ENCODE measurements at places on chromosomes 4 and X. TPM values are rescaled to one million over a fixed set of nuclear protein-coding genes. Genes with fewer than 3 reads are reported as not detected.

Gene TMSB15C
- polyA plus RNA-seq: not detected

Gene C4orf50
- polyA plus RNA-seq: not detected

Gene LRAT
- not detected for polyA plus RNA-seq

Gene ZNF280C
- polyA plus RNA-seq: 3.1 TPM

GRCh38 chrX:1386338-1387127 is 5.4 kb downstream of the SLC25A6 start:
- DNase-seq: no peak

DNA sequence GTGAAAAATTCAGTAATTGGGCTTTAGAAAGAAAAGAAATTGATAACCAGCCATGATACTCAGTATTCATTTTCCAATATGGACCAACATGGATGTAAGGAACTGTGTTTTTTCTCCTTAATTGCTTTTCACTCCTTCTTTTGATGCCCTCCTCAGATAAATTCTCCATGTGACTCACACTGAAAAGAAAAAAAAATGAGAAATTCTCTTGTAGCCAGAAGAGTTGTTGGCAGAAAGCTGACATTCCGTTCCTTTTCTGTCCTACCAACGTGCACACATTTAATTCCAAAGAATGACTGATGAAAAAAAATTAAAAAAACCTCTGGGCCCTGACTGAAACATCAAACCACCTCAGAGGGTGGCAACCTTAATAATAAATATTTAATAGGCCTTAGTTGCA is 153.1 kb downstream of the AMELX start:
- no peak for DNase-seq

DNA sequence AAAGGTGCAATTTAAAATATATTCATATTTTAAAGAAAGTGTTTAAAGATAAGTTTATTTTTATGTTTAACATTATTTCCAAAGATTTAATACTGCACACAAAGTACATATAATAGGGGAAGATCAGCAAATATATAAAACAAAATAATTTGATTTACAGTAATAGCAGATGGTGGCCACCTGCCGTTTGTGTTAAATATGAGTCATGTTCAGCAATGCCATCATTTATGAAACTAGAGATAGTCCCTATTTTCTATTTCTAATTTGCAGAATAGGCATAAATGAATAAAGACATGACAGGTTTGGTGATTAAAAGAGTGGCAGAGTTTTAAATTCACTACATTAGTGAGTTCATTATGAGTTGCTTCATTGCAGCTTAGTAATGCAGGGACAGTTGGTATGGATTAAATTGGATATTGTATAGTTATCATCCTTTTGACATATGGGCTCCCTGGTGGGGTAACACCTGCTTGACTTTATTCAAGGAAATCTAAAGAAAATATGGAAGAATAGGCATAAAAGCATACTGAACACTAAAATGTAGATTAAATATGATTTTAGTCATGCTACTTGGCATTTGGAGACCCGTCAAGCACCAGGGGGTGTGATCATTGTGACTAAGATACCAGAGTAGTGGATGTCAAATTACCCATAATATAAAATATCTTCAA is 78.8 kb upstream of the BANK1 start:
- no peak for DNase-seq

DNA sequence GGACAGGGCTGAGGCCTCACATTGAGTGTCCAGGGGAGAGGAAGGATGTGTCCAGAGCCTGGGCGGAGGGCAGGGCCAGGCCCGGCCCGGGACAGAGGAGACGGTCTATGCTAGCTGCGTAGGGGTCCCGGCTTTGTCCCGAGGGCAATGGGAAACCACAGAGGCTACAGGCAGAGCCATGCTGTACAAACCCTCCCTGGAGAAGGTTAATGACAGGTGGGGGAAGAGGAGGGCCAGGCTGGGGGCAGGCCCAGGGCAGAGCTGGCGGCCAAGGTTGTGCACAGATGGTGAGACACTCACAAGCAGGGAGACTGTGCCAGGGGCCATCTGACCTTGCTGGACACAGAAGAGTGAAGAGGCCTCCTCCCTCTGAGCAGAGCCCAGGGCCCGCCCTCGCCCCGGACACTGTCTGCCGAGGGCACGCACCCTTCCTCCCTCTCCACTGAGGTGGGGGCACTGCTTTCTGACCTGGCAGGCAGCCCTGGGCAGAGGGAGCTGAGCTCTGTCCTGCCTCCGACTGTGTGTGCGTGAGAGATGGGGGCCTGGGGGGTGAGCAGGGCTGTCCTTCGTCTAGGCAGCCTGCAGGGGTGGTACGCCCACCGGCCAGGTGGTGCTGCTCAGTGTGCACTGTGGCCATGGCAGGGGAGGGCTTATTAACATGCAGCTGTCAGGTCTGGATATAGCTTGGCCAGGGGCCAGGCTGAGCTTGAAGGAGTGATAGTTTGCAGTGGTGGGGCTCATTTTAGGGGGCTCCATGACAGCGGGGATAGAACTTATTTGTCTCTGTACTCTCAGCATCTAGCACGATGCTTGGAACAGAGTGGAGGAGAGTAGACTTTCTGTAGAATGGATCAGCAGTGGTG is 75.7 kb upstream of the LRPAP1 start:
- no peak for DNase-seq

GRCh38 chrX:68842351-68842750 is 13.5 kb downstream of the EFNB1 start:
- no peak for DNase-seq

- no peak for DNase-seq
Observed at GRCh38 chr4:5813882-5814255, 79.0 kb downstream of the CRMP1 start.

- DNase-seq: no peak
Observed at GRCh38 chrX:78822157-78822690, 74.7 kb downstream of the LPAR4 start.

DNA sequence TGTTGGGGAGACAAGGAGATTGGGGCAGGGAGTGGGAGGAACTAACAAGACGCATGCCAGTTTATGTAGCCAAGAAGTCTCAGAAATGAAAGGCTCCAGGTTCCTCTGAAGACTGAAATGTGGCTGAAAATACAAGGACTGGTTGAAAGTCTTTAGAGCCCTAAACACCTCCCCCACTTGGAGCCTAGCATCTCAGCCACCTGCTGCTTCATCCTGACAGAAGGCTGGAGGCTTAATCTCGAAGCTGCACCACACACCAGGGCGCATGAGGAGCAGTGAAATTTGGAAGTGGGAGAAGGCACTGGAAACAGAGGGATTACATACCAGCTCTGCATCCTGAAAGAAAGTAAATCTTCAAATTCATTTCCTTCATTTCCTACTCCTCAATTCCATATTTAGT is 160.7 kb upstream of the FTHL17 start:
- DNase-seq: no peak

- no peak for DNase-seq
Observed at GRCh38 chrX:40021647-40022046, 76.1 kb downstream of the BCOR start.

DNA sequence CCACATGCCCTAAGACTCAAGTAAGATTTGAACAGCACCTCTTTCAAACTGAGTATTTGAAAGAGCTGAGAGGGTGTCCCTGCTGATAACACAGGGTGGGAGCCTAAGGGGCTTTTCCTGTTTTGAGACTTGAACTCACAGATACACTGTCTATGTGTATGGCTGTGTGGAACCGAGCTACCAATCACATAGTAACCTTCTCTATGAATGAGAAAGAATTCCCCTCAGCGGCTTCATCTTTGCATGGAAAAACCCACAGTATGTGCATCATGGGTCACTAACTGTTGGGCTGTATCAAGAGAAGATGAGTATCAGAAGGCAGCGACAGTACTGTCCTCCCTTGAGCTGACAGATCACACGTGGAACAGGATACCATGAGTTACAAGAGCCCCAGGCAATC is 336.3 kb downstream of the AFF2 start:
- no peak for DNase-seq

DNA sequence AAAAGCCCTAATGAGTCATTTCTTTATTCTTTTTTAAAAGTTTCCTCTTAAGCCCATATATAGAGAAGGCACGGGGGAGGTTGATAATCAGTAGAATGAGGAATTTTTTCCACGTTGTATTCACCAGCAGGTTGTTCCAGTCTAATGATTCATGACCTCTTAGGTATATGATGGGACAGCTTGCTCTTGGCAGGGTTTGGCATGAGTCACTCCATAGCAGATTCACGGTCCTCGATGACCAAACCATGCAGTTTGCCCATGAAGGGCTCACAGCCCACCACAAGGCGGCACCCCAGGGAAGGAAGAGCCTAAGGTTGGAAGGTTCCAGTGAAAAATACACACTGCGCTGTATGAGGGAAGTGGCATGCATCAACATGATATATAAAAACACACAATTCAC is 623.8 kb upstream of the DIPK2B start:
- DNase-seq: no peak

DNA sequence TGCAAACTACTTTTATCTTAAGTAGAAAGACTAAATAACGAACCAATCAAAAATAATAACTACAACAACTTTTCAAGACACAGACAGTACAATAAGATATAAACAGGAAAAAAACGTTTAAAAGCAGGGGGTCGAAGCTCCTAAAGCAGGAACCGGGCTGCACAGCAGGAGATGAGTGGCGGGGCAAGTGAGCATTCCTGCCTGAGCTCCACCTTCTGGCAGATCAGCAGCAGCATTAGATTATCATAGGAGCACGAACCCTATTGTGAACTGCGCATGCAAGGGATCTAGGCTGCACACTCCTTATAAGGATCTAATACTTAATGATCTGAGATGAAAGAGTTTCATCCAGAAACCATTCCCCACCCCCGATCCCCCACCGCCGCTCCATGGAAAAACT is 146.2 kb downstream of the TEX11 start:
- no peak for DNase-seq

GRCh38 chrX:23752740-23753415 is 9.8 kb upstream of the ACOT9 start:
- no peak for DNase-seq

GRCh38 chrX:104113222-104113965 is 1.1 kb downstream of the ZCCHC18 start:
- DNase-seq: peak; percentile 38

GRCh38 chr4:11701966-11702725 is 273.5 kb upstream of the HS3ST1 start:
- no peak for DNase-seq

DNA sequence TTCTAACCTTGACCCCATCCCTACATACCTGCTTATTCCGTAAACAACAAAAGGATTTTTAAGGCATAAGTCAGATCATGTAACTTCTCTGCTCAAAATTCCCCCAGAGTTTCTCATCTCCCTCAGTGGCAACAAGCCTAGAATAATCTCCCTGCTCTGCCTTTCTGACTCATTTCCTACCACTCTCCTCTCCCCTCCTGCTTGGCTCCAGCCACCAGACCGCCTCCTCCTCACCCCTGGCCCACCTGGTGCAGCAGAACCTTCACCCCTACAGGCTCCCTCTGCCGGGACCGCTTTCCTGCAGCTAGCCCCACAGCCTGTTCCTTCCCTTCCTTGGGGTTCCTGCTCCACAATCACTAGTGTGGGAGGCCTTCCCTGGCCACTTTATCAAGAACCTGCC is 32.1 kb downstream of the TSPAN5 start:
- no peak for DNase-seq

DNA sequence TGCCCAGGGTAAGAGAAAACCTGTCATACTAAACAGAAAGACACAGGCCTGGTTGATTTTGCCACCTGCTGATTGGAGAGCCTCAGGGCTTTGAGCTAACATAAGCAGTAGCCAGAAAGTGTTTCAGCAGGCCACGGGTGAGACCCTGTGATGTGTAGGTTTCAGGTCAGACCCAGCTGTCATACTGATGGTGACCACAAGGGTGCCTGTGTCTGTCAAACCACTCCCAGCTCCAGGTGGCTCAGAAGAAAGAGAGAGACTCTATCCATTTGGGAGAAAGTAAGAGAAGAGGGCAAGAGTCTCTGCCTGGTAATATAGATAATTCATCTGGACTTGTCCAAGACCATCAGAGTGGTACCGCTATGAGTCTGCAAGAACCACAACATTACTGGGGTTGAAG is 72.8 kb upstream of the NLRP2B start:
- DNase-seq: no peak

DNA sequence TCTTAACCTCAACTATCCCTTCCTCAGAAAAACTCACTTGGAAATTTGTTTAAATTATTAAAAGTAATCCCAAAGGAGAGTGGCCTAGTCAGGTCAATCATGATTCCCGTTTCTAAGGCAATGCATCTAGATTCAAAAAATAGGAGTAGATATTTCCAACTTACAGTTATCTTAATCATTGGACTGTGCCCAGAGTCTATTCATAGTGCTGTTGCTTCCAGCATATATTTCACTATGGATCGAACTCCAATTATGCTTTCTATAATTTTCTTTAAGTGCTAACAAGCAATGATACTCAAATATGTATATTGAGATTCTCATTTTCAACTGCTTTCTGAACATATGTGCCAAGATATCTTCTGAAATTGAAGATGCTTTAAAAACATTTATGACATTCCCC is 229.2 kb upstream of the NWD2 start:
- no peak for DNase-seq

DNA sequence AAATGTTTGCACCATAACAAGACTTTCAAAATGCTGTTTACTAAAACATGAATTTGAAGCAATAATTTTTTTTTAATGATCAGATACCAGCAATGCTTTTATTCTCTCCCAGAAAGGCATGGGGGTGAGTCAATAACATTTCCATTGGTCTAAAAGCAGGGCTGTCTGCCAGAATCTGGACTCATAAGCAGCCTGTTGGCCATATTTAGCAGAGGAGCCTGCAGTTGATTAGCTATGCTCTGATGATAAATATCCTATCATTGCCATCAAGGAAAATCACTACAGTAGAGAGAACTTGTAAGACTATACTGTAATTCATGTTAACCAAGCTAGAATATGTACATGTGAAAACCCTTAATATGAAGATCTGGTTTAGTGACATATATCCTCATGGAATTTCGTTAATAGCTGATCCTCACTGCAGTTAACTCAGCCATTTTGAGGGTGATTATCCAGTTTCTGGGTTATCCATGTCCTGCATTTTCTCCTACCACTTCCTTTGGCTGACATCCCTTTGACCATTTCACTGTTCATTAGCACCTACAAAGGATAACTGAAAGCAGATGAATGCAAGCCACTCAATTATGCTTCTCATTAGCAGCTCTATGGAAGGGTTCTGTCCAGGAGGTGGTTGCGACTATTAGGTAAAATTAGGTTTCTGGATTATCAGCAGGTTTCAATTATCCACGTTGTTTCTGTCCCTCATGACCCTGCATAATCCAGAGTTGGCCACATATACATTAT is 72.9 kb upstream of the DIAPH2 start:
- no peak for DNase-seq

- no peak for DNase-seq
Observed at GRCh38 chrX:152641996-152642395, 4.3 kb downstream of the GABRQ start.

All from naive B cell (primary cell).